Amygdala (tissue), 56 donors: ENCODE measurements at places on chromosomes 1 and 21.

DNA sequence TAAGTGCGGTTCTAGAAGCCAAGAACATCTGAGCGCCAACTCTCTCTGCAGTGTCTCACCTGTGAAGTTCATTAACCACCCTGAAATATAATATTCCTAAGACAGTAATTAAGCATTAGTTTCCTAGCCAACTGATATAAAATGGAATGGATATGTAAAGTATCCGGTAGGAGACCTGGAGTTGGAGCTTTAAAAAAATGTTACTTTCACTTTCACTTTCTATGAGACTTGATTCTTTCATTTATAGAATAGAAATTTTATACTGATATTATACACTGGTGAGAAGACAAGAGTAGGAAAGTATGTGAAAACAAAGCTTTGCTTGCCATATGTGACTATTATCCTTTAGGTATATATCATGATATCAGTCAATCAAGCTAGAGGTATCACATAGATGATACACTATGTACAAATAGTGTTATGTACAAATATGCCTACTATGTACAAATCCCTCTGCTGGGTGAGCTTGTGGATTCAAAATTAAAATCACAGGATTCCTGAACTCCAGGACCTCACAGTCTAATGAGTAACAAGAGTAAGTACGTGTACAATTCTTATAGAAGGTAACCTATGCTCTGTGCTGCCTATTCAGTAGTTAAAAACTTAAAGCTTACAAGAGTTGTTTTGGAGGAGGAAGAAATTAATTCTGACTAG lies 934.2 kb downstream of the TTLL7 start:
- no peak for DNase-seq

- peak; percentile 42 for DNase-seq
These were observed at the start of gene AGO4 for GRCh38 chr1:35807614-35808449. TSS of gene AGO4 (plus strand) at chr1:35808016. CDS start at chr1:35808417, 401 bp downstream.

DNA sequence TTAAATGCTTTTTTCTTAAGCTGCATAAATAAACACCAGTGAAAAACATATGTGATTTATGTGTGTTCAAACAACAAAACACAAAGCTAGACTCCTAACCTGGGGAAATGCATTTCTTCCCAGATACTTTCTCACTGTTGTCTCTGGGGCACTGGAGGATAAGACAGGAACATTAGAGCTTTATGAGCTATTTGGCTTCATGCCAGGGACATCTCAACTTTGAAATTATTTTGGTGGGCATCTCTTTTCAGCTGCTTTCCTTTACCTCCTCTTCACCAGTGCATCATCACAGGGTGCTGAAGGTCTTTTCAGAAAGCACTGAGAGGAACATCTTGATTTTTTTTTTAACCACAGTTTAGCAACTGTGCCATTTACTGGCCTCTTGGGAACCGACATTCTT lies 212.9 kb downstream of the DNM3 start:
- DNase-seq = no peak

DNA sequence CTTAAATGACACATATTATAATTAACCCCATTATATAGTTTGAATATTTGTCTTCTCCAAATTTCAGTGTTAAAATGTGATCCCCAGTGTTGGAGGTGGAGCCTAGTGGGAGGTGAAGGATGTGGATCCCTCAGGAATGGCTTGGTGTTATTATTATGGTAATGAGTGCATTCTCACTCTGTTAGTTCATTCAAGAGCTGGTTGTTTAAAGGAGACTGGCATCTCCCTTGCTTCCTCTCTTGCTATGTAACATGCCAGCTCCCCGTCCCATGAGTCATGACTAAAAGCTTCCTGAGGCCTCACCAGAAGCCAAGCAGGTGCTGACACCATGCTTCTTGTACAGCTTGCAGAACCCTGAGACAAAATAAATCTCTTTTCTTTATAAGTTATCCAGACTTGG lies 1612.7 kb downstream of the AMY1C start:
- DNase-seq = no peak

DNA sequence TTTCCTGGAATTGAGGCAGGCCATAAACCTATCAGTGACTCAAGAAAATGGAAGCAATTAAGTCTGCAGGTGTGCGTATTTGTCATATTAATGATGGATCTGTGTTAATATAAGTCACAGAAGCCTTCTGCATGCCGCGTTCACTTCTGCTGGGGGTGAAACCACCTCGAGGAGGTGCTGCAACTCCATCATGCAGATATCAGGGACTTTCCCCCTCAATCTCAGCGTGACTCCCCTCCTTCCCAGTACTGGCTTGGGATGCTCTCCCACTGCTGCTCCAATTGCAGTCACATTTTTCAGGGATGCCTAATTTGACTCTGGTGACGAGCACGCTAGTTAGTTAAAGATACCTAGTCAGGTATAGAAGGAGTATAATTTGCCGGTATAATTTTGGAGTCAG lies 87.5 kb downstream of the ASTN1 start:
- no peak for DNase-seq

DNA sequence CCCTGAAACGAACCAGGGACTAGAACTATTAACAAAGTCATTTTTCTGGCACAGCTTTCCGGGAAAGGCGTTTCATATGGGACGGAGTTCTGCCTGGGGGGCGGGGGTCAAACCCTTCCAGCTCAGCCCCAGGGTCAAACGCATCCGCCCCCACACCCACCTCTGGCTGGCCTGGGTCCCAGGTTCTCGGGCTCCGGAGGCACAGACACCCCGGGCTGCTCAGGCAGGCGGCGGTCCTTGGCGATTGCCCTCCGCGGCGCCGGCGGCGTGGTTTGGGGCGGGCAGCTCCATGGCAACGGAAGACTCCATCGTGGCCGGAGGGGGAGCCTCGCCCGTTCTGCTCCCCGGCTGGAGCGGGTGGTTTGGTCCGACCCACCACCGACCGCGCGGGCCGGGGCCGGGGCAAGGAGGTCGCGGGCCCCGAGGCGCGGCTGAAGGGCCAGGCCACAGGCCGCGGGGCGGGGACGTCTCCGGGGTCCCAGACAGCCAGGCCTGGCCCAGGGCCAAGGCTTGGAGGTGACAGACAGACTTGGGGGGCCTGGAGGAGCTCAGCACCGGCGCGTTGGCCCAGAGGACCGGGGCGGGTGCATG lies at the start of gene CFAP74:
Gene CFAP74, minus strand, starts transcription at position 246 of the 591 bp plus-strand sequence. CDS start 12,830 bp downstream, outside the sequence.
- DNase-seq = no peak

DNA sequence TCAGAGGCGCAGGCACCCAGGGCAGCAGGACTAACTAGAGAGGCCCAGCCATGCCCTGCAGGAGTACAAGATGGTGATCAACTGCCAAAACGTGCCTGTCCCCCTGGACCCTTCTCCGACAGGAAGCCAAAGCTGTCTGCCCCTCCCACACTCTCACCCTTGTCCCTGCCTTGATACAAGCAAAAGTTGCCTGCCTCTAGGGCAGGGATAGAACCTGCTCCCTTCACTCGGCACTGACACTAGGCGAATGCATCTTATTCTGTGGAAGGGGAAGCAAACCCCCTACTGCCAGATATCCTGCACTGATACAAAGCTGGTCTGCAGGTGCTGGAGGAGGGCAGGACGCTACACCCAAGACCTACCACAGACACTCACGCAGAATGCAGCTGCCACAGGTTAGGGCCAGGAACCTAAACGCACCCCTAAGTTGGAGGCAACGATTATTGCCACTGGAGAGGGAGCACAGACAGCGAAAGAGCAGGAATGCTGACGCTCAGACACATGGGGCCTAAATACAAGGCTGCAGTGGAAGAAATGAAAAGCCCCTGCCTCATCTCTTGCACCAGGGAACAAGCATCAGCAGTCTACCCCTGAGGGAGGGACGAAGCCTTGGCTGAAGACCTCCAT lies 3.7 kb downstream of the TARBP1 start:
- no peak for DNase-seq
